ENCODE measurements at places on chromosomes 2 and 18. TPM values are rescaled to one million over a fixed set of nuclear protein-coding genes. Genes with fewer than 3 reads are reported as not detected.

GRCh38 chr2:44578471-44579093, 216.8 kb downstream of the CAMKMT start:
- peak; percentile 66 for DNase-seq

DNA sequence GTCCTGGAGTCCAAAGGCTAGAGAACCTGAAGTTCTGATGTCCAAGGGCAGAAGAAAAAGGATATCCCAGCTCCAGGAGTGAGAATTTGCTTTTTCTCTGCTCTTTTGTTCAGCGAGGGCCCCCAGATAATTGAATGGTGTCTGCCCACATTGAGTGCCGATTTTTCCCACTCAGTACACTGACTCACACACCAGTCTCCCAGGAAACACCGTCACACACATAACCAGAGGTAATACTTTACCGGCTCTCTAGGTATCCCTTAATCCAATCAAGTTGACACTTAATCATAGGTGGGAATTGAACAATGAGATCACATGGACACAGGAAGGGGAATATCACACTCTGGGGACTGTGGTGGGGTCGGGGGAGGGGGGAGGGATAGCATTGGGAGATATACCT, 161.5 kb downstream of the WDR7 start:
- DNase-seq: no peak

Gene ATP6V1B1
- not detected for total RNA-seq

- no peak for DNase-seq
Measured at GRCh38 chr2:224875841-224876240, 159.7 kb upstream of the CCDC195 start.

DNA sequence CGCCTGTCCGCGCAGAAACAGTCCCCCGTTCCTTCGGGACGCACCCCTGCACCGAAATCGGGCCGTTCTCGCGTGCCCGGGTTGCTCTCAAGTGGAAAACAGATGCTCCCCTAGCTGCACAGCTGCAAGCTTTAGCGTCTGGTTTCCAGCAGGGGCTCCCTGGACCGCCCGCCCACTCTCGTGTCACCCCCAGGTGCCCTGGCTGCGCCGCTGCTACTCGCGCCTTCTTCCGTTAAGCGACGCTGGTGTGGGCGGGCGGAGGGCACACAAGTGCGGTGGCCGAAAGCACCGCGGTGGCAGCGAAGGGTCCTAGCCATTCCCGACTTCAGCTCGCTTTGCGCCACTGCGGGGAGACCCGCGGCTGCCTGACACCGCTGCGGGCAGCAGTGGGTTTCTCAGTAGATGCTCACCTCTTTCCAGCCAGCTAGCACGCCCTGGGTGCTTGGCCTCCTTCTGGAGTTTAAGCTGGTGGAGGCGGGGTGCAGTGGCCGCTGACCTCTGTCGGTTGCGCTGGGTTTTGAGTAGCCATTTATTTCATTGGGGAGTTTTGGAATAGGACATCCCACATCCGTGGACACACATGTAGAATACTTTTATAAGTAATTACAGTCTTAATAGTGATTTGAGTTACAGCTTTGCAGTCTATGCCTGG, 806 bp downstream of the ZNF407 start:
- peak; percentile 21 for DNase-seq
